Renal cortex interstitium (tissue), 15 donors: ENCODE measurements at places on chromosomes 16 and 17. TPM values are rescaled to one million over a fixed set of nuclear protein-coding genes. Genes with fewer than 3 reads are reported as not detected.

DNA sequence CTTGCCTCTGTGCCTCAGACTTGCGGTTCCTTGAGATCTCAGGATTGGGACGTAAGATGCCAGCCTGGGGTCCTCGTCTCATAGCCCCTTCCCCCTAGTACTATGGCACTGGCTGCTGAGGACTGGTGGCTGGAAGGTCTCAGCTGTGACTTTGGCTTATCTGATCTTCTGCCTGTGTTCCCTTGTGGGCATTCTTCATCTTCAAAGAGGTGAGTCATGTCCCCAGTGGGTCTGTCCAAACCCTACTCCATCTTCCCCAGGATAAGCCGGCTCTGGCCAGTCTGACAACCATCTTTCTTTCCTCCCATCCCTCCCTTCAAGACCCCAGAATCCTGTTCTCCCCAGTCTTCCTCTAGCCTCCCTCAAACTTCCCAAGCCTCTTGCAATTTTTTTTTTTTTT is 3.6 kb downstream of the CD19 start:
- DNase-seq: no peak

DNA sequence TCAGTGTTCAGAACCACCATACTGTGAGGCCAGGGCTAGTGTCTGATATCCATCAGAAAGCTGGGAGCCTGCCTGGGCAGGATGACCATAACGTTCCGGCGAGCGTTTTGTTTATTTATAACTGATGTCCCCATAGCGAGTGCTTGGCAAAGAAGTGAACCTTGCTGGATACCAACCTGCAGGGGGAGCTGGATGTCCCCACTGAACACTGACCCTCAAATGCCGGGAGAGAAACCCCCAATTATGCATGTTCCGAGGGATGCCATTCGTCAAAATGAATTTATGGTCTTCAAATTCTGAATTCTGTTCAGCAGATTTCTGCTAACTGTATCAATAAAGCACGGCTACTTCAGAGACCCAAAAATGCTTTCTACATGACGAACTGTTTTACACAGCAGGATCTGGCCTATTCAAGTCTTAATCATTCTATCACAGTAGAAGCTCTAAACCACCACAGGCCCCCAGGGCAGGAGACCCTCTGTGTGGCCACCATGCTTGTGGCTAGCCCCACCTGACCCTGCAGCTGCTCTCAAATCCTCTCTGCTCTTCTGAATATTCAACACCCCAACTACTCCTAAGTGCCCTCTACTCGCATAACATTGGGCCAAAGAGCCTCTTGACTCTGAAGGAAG is 15.2 kb downstream of the MED24 start:
- no peak for DNase-seq

The ABI3 gene
- 5.6 TPM for polyA plus RNA-seq

GRCh38 chr16:1987198-1987597 is 2.6 kb upstream of the SYNGR3 start:
- DNase-seq: no peak

GRCh38 chr16:53947642-53948041 is 243.7 kb downstream of the FTO start:
- no peak for DNase-seq

The SRCIN1 gene
- 3.0 TPM for polyA plus RNA-seq

GRCh38 chr17:596763-597644 is 117.6 kb downstream of the VPS53 start:
- no peak for DNase-seq
